ENCODE measurements at places on chromosomes 4 and X. TPM values are rescaled to one million over a fixed set of nuclear protein-coding genes. Genes with fewer than 3 reads are reported as not detected.

GRCh38 chr4:7960017-7960789, 20.5 kb upstream of the AFAP1 start:
- DNase-seq, result no peak

DNA sequence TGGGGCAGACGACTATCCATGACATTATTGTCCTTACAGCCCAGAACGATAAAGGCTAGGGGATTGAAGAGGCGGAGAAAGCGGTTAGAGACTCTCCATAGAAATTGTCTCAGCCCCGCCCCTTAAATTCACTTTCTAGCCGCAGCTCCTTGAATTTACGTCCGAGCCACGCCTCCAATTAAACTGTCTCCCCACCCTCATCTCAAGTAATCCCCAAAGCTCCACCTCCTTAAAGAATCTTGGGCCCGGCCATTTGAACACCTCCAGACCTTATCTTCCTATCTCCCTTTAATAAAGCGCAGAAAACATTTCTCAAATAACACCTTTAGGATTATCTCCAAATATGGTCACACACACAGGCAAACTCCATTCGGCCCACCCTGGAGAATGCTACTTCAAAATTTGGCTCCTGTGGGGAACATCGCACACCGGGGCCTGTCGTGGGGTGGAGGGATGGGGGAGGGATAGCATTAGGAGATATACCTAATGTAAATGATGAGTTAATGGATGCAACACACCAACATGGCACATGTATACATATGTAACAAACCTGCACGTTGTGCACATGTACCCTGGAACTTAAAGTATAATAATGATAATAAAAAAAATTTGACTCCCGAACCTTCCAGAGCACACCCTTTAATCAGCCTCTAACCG, 7.2 kb upstream of the MAGIX start:
- DNase-seq, result no peak

Gene PCDH19
- total RNA-seq, result 0.26 TPM

DNA sequence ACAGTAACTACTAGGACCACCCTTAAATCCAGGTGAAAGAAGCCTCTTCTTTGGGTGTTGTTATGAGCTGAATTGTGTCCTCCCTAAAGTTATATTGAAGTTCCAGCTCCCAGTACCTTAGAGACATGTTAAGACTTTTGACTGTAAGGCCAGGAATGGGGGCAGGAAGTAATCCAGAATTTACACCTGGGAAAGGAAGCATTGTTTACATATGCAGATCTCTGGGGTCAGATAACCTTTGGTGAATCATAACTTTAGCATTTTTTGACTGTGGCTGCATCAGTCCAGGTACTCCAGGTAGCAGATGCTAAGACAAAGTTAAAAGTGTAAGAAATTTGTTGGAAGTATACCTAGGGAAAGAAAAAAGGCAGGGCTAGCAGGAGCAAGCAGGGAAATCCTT, 104.9 kb upstream of the CENPE start:
- no peak for DNase-seq

Gene MAGED4B
- 2.5 TPM for total RNA-seq

DNA sequence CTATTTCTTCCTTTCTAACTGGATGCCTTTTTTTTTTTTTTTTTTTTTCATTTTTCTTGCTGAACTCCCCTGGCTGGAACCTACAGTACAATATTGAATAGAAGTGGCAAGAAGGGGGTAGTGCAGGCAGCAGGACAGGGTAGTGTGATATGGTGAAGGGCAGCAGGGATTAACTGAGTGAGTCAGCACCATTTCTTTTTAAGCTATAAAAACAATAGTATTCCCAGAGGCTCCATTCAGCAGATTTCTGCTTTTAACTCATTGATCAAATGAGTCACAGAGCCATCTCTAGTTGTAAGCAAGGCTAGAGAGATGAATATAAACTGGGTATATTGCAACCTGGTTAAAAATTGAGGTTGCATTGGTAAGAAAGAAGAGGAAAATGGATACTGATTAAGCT, 53.6 kb upstream of the SETD7 start:
- no peak for DNase-seq

DNA sequence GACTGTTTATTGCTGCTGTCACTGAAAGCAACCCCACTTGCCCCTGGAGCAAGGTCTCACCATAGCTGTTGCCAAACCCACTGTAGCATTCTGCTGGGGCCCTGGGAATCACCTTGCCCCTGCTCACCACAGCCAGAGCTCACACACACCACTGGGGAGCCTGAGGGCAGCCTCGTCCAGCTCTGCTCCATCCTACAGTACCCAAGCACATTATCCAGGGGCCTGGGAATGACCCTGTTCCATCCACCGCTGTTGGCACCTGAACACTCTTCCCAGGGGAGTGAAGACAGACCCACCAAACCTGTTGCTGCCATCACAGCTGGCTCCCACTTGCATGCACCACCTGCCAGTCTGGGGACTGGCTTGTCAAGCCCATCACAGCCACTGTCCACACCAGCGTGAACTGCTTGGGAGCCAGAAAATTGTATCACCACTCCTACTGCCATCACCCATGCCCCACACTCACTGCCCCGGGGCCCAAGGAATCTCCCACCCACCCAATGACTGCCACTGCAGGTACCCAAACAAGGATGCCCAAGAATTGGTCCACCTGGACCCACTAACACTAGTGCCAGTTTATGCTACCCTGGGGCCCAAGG, 811.3 kb downstream of the KLHL13 start:
- no peak for DNase-seq

GRCh38 chrX:37701588-37701987, 16.0 kb downstream of the XK start:
- no peak for DNase-seq

DNA sequence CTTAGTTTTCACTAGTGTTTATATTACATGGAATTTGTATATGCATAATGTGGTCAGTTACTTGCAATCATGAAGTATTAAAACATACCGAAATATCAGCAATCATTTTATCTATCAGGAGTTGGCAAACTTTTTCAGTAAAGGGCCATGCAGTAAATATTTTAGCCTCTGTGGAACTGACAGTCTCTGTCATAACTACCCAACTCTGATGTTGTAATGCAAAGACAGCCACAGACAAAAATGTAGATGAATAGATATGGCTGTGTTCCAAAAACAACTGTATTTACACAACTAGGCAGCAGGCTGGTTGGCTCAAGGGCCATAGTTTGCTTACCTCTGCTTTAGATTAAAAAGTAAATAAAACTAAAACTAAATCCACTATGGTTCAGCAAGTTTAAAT, 200.2 kb downstream of the HS3ST1 start:
- no peak for DNase-seq

- no peak for DNase-seq
Observed at GRCh38 chr4:113692809-113693411, 68.6 kb downstream of the CAMK2D start.

Gene BBS12
- total RNA-seq, result 8.5 TPM

- DNase-seq, result no peak
Observed at GRCh38 chrX:52821079-52821760, 10.1 kb downstream of the XAGE5 start.

- no peak for DNase-seq
Observed at GRCh38 chr4:170741856-170742255, 652.1 kb upstream of the AADAT start.

GRCh38 chr4:137896221-137896737, 345.9 kb downstream of the SLC7A11 start:
- no peak for DNase-seq

DNA sequence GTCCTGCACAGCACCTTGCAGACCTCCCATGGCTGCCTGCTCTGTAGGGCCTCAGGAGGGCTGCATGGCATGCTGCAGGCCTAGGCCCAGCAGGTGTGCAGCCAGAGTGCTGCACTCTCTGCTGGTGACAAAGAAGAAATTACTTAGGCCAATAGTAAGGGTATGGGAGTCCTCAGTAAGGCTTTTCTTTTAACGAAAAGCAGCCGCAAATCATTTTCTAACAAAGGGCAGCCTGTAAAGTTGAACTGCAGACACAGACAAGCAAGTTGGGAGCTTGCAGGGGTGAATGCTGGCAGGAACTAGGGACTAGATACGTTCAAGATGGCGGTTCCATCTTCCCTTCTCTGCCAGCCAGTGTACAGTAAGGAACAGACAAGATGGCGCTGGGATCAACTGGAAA, 22.4 kb upstream of the UBA6 start:
- DNase-seq, result no peak

GRCh38 chr4:8616831-8617230, 24.3 kb downstream of the CPZ start:
- DNase-seq, result peak; percentile 29

- no peak for DNase-seq
Observed at GRCh38 chr4:145808021-145808650, 128.2 kb downstream of the C4orf51 start.

Gene FRMD7
- not detected for total RNA-seq

Gene ERAS
- total RNA-seq, result not detected

Gene SSX4
- not detected for total RNA-seq

DNA sequence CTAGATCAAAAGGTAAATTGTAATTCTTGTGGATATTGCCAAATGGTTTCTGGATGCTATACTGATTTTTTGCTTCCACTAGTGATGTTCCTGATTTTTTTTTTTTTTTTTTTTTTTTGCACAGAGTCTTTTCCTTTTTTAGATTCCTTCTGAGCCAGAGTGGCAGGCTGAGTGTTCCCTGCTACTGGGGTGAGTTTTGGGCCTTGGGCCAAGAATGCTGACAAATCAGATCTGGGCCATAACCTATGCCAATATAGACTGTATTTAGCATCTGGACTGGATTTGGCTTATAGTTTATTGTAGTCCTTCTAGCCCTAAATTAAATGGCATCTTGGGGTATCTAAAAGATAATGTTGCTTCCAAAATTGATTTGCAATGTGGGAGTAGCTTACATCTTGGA, 52.8 kb downstream of the REPS2 start:
- DNase-seq, result no peak

Gene IBSP
- total RNA-seq, result not detected

DNA sequence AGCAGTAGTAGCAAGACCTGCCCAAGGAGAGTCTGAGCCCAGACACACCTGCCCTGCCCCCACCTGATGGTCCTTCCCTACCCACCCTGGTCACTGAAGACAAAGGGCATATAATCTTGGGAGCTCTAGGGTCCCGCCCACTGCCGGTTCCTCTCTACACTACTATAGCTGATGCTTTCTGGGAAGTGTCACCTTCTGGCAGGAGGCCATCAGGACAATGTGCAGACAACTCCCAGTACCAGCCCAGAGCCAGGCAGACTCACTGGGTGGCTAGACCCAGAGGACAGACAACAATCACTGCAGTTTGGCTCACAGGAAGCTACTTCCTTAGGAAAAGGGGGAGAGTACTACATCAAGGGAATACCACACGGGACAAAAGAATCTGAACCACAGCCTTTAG, 312.7 kb downstream of the SPRY1 start:
- no peak for DNase-seq

DNA sequence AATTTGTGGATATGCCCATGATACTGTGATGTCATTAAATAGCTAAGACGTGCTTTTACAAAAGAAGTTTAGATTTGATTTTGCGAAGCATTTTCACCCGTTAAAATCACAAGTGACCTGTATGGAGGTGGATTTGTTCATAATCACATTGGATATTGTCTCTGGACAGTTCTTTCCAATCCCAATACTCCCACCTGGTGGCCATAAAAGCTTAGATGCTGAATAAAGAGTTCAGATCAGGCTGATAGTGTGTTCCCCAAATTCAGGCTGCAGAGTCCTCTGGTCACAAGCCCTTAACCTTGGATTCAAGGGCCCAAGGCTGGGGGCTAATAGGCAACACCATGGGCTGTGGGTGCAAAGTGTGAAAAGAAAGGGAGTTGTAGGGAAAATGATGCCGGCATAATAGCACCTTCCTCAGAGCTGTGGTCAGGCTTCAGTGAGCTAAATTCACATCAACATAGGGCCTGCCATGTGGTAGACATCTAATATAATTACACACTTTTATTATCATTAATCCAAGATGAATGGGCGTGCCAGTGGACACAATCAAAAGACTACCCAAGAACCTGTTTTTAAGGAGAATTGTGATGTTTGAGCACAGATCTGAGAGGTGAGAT, 28.1 kb downstream of the SMIM43 start:
- DNase-seq, result no peak

DNA sequence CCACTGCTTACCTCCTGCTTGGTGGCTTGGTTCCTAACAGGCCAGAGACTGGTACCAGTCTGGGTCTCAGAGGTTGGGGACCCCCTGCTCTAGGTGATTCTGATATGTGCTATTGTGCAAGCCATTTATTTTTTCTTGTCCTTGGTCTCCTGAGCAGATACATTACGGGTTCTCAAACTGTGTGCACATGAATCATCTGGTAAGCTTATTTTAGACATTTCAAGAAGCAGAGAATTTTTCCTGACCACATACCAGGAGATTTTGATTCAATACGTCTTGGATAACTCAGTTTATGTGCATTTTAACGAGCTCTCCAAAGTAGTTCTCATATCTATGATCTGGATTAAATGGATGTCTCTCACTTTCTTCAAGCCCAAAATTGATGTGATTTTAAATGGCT, 77.2 kb downstream of the FHIP1A start:
- DNase-seq, result no peak

Gene SASH3
- total RNA-seq, result 4.4 TPM

DNA sequence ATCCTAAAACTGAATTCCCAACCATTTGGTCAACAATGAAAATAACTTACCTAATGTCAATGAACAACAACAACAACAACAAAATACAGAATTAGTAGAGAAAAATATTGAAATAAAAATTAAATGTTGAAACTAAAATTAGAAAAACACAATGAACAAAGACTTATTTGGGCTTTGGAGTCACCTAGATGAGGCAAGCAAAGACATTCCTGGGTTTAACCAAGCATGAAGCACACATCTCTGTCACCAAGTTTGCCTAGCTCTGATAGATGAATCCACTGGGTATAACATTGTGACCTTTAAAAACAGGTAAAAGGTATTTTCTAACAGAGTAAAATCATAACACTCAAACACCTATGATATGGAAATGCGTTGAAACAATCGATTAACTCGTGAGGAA, 13.2 kb upstream of the SYTL5 start:
- DNase-seq, result no peak

Gene CACNA1F
- 0.18 TPM for total RNA-seq

GRCh38 chr4:19417256-19417655, 834.4 kb upstream of the SLIT2 start:
- DNase-seq, result no peak

GRCh38 chrX:152806035-152806434, 24.5 kb downstream of the CETN2 start:
- DNase-seq, result no peak

- DNase-seq, result no peak
Observed at GRCh38 chrX:14920196-14920595, 47.0 kb downstream of the MOSPD2 start.

DNA sequence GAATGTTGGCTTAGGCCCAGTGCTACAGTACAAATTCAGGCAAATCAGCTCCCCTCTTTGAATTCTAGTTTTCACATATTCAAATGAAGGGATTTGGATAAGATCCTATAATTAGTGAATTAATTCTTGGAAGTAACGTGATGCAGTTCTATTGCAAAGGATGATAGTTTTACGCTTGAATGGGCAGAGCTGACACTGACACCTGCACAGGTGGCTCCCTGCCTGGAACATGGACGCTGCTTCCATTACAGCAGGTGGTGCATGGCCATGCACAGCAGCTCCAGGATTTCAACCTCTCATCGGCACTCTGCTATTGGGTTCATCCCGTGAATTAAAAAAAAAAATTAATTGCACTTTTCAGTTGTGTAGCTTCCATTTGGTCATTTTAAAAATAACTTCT, 28.4 kb upstream of the RPS6KA6 start:
- DNase-seq, result no peak

Gene RXFP1
- total RNA-seq, result not detected

- no peak for DNase-seq
Observed at GRCh38 chr4:126582737-126583136, 1050.0 kb upstream of the INTU start.

Gene RASGEF1B
- total RNA-seq, result 10.6 TPM

Gene AVPR2
- 2.7 TPM for total RNA-seq

- DNase-seq, result no peak
Observed at GRCh38 chrX:47918274-47918673, 81.6 kb downstream of the ZNF81 start.

All from right cardiac atrium (tissue), 5 donors.